ENCODE measurements at places on chromosomes 7 and 10.

GRCh38 chr7:82542665-82543064, 99.1 kb upstream of the CACNA2D1 start:
- no peak for DNase-seq

DNA sequence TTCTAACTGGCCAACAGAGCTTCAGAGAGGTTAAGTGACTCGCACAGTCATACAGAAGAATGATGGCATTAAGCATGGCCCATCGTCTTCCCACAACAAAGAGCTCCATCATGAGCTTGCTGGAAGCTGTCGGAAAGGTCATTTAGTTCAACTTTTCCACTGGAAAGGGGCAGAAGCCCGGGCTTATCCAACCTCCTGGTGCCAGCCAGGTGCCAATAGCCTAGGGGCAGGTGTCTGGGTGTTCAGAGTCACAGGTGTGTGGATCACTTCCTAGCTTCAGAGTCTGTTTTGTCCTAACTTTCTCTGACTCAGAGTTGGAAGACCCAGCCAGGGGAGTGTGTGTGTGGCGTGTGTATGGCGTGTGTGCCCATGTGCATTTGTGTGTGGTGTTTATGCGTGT, 1.3 kb upstream of the TRPV6 start:
- no peak for DNase-seq

- no peak for DNase-seq
Measured at GRCh38 chr10:78830062-78830975, 238.4 kb upstream of the ZMIZ1 start.

DNA sequence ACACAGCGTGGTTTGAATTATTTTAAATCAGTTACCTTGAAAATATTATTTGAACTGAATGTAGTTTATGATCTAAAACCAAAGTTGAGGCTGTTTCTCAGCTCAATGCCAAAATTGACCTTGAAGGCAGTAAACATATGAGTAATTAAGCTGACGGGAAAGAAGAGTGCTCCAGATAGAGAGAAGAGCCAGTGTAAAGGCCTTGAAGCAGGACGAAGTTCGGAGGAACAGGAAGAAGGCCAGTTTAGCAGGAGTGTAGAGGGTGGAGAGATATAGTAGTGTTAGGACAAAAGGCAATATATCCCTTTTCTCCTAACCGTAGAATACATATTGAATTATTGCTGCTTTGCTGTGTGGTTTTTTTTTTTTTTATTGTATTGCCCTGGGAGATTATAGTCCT, 63.2 kb downstream of the CYP51A1 start:
- DNase-seq, result no peak

GRCh38 chr10:49166484-49167400, 21.4 kb downstream of the TMEM273 start:
- no peak for DNase-seq

DNA sequence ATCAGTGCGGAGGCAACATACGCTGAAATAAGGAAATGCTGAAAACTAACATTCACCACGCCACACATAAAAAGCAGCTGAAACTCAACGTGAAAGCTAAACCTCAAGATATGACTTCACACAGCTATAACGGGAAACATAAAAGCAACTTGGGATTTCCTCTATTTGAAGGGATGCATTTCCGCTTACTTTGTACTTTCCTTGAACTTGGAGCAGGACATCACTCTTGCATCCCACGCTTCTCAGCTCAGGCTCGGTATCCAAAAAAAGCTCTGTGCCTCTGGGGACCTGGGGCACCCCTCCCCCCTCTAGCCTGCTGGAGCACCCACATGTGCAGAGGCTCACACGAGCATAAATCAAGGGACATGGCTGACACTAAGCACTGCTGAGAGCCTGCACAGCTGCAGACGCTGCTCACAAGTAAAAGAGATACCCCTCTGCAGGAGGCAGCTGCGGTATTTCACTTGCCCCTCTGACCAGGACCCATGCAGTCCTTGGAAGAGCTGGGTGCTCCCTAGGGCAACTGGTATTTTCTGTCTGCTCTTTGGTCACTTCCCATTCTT, 34.2 kb downstream of the PARD3 start:
- DNase-seq, result no peak

DNA sequence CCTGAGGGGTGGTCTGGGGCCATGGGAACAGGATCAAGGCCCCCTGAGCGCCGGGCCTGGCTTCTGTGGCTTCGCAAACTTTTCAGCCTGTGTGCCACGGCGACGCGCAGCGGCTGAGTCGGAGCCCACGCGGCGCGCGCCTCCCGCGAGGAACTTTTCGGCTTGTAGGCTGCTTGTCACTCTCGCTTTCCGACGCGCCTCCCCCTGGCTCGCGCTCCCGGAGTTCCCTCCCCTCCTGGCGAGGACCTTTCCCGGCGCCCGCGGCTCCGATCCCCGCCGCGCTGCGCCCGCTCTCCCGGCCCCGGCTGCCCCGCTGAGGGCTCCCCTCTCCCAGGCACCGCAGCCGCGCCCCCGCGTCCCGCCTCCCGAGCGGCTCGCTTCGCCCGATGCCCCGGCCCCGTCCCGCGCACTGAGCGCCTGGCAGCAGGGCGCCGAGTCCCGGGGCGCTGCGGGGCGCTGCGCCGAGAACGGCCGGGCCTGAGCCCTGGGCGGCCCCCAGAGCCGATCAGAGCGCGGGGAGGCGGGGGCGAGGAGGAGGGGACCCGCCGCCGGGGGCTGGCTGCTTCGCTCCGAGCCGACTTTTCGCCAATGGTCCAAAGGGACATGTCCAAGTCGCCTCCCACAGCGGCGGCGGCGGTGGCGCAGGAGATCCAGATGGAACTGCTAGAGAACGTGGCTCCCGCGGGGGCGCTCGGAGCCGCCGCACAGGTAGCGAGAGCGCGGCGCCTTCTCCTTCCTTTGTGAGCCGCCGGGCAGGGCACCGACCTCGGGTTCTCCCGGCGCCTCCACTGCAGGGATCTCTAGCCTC, at the start of gene CACNB2:
CACNB2 (plus strand) TSS at position 276 of the 808 bp plus-strand sequence.
- no peak for DNase-seq

GRCh38 chr7:64494912-64495461, 67.9 kb downstream of the ZNF680 start:
- no peak for DNase-seq

DNA sequence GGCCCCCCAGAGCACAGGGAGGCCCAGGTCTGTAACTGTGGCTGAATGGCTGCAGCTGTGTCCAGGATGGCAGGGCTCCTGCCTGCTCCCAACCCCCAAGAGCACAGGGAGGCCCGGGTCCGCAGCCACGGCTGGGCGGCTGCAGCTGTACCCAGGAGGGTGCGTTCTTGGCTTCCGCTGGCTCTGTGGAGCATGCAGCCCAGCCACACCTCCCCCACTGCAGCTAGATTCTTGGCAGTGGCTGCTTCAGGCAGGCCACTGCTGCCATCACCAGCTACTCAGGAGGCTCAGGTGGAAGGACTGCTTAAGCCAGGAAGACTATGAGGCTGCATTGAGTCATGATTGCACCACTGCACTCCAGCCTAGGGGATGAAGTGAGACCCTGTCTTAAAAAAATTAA, 27.9 kb downstream of the C7orf25 start:
- DNase-seq, result no peak

DNA sequence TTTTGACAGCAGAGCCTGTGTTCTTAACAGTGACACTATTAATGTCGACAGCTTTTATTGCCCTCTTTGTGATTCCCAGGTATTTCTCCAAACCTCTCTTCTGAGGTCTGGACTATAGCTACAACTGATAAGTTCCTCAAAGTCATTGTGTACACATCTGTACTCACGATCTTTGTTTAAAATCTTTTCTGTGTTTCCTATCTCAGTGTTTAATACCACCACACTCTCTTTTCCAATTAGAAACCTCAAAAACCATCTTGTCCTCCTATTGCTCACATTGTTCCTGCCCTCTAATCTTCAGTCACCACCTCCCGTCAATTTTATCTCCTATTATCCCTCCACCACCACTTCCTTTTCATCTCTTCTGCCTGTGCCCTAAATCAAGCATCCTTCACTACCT, 12.9 kb upstream of the WASL start:
- no peak for DNase-seq

DNA sequence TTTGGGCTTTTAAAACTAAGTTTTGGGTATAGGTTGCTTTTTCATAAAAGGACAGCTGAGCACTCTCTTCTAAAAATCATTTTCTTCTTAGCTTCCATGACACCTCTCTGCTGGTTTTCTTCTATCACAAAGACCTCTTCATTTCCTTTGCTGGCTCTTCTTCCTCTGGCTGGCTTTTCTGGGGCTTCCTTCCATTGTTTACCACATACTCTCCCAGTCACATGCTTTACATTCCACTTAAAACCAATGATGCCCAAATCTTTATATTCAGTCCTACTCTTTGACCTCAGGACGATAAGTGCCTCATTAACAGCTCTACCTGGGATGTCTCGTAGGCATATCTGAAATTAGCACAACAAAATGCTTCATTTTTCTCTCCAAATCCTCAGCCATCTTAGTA, 26.8 kb downstream of the FAM133B start:
- no peak for DNase-seq

- DNase-seq, result no peak
Measured at GRCh38 chr10:83553366-83553765, 585.9 kb upstream of the GHITM start.

GRCh38 chr10:123378302-123378701, 224.1 kb downstream of the BUB3 start:
- no peak for DNase-seq

GRCh38 chr10:78750418-78750817, 318.3 kb upstream of the ZMIZ1 start:
- no peak for DNase-seq

GRCh38 chr7:111027396-111027795, 63.5 kb upstream of the LRRN3 start:
- DNase-seq, result no peak

- no peak for DNase-seq
Measured at GRCh38 chr10:22597138-22597537, 117.2 kb downstream of the PIP4K2A start.

- no peak for DNase-seq
Measured at GRCh38 chr10:8137272-8137681, 82.8 kb downstream of the GATA3 start.

DNA sequence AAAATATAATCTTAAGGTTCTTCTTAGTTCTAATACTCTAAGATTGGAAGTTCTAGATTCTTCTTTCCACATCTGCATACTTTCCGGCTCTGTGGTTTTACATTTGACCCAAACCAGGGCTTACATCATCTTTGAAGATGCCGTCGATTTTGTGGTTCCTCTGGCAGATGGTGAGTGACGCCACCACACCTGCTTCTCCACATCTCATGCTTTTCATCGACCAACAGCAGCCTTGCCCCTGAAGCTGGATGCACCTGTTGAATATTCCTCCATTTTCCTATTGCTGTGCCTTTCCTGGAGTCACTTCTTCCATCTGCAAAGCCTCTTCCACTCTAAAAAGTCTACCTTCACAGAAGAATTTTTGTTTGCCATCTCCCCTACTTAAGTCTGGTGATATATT, 121.3 kb downstream of the PRKCQ start:
- DNase-seq, result no peak

DNA sequence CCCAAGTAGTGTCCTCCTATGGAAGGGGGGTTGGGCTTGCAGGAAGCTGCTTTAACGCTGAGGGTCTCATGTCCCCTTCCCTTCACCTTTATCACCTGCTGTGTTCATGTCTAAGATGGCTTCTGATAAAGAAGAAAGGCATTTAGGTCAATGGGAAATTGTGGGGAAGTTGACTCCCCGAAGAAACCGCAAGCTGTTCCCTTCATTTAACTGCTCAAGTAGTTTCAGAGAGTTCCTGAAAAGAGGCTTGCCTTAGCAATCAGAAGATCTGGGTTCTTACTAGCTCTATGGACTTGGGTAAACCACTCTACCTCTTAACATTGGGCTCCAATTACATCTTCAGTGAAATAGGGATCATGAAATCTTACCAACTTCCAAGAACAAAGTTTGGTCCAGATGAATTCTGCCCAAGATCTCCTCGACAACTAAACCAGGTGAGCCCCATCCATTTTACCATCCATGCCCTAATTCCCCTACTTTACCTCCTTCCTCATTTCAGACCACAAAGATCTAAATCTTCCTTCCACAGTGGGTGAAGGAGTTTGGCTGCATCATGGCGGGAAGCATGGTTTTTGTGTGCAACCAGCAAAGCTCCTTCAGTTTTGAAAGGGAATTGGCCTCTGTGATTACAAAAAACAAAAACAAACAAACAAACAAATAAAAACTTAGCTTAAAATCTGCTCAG, 30.4 kb upstream of the UCN3 start:
- DNase-seq, result no peak

- no peak for DNase-seq
Measured at GRCh38 chr7:92768501-92769393, 67.6 kb downstream of the CDK6 start.

- DNase-seq, result no peak
Measured at GRCh38 chr7:90563286-90563685, 32.8 kb upstream of the CDK14 start.

DNA sequence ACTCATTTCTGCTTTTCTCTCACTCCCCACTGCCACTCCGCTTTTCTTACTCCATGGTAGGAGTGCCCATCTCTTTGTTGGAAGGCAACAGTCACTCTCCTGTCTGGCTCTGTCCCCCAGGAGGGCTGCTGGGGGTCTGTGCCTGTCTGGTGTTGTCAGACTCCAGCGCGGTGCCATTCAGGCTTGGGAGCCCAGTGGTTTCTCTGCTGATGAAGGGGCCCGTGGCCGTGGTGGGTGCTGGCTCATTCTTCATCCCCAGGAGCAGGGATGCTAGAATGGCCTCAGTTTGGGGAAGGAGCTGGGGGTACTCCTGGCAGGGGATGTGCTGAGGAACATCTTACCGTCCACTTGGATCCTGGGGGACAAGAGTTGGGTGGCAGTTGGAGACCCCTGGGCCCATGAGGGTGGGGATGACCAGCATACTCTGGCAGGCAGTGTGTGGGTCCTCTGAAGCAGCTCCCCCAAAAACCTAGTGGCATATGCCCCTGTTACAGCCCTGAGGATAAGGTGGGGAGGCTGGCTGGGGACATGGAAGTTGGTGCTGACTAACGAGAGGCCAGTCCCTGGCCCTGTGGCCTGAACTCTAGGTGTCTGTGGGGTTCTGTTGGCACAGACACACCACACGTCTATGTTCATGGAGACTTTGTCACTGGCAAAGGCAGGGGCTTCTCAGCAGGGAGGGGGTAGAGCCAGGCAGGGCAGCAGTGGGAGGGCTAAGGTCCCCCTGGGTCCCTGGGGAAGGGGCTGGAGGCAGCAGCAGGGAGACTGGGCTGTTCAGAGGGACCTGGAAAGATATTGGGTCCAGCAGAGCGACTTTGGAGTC, 102.8 kb upstream of the RET start:
- no peak for DNase-seq

GRCh38 chr10:15809450-15809849, 50.9 kb downstream of the MINDY3 start:
- DNase-seq, result no peak

- no peak for DNase-seq
Measured at GRCh38 chr7:142345811-142346210, 88.0 kb upstream of the PRSS58 start.

Measured in spinal cord (tissue), 10 donors.